Skeletal muscle cell (primary cell): ENCODE measurements at places on chromosomes 12 and 14.

- DNase-seq: no peak
Measured at GRCh38 chr14:23399591-23399990, 8.5 kb downstream of the MYH6 start.

DNA sequence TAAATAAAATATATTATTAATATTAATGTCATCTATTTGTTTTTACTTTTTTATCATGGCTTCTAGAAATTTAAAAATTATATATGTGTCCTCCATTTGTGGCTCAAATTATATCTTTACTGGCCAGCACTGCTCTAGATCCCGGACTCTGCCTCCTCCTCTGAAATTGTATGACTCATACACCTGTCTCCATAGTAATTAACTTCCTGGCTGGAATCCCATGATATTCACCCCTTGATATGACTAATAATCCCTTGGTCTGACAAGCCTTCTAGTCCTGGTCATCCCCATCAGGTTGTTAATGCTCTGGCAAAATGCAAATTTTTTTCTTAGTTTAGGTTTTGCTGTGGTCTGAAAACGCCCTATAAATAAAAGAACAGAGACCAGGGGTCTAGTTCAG lies 116.2 kb downstream of the BMP4 start:
- DNase-seq: no peak

DNA sequence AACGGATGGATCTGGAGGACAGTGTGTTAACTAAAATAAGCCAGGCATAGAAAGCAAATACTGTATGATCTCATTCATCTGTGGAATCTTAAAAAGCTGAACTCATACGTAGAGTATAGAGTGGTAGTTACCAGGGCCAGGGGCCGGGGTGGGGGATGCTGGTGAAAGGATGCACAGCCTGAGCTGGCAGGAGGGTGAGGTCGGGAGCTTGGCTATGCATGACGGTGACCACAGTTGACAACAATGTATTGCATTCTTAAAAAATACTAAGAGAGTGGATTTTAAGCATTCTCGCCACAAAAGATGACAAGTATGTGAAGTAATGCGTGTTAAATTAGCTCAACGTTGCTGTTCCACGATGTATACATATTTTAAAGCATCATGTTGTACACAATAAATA lies 351.3 kb downstream of the TMEM121 start:
- DNase-seq: no peak

DNA sequence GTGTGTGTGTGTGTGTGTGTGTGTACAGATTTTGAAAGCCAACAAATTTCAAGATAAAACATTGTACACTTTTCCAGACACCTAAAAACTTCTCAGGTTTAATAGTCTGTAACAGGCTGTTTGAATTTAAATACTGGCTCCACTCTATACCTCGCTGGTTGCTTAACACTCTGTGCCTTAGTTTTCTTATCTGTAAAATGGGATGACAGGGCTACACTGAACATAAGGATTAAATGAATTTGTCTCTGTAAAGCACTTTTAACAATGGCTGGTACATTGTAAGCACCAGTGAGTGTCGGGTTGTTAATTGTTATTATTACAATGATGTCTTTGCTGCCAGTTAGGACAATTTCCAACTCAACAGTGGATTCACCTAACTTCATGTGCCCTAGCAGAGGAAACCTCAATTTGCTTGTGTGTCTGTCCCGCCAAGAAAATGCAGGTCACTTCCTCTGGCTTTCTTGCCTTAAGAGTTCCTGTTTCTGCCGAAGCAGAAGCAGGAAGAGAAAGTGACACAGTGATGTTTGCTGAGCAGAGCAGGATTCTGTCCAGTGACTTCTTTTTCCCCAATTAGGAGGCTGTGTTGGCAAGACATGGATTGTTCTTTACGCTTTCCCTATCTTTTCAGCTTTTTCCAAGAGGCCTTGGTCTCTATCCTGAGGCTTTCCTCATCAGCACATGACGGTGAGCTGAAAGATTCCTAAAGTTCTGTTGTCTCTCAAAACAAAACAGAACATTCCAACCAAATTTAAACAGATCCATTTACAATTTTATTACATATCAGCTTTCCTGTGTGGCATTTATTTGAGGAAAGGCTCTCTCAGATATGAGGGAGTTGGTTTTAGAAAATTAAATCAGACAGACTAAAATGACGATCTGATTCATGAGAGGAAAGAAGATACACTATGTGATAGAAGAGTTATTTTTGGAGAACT lies 154.1 kb upstream of the ATP2B1 start:
- no peak for DNase-seq

- DNase-seq: no peak
Measured at GRCh38 chr12:48936379-48936979, 11.2 kb upstream of the FKBP11 start.

GRCh38 chr12:121351820-121352681 lies at the start of gene ANAPC5:
Gene ANAPC5 (minus strand): TSS chr12:121352411. CDS start chr12:121352340, 71 bp downstream.
- DNase-seq: peak; percentile 97

DNA sequence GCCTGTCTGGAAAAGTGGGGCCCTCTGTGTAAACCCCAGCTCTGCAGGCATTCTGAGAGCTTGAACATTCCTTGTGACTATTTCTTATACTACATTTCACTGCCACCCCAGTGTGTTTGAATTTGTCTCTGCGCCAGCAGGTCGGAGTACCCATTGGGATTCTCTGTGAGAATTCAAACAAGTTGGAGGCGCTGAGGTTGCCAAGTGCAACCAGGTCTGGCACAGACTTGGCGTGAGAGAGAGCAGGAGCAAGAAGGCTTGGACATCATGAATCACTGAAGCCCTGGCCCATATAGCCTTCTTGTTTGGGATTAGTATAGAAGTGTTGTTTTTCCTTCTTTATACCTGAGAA lies 33.0 kb upstream of the ATP2A2 start:
- DNase-seq: no peak

GRCh38 chr12:16523284-16523950 lies 82.5 kb downstream of the LMO3 start:
- DNase-seq: no peak

- DNase-seq: no peak
Measured at GRCh38 chr12:116188581-116188980, 88.9 kb downstream of the MED13L start.

- DNase-seq: no peak
Measured at GRCh38 chr14:36254020-36254624, 66.3 kb downstream of the MBIP start.

GRCh38 chr12:82055391-82055790 lies 296.2 kb upstream of the PPFIA2 start:
- no peak for DNase-seq

- DNase-seq: no peak
Measured at GRCh38 chr12:53090105-53090504, 7.4 kb upstream of the IGFBP6 start.

- no peak for DNase-seq
Measured at GRCh38 chr14:99602788-99603415, 1.1 kb downstream of the CCDC85C start.

DNA sequence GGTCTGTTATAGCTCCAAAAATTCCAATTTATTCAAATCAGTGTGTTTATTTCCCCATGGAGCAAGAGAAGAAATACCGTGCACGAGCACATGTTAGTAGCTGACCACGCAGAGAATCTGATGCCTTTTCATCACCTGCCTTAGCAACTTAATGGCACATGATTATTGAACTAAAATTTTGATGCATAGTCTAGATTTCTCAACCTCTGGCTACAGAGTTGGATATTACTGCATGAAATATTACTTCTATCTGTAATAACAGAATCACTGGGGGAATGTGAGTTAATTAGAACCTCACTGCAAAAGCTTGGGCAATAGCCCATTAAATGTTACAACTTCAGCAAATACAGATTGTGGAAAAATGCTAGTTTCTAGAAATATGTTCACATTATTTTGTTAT lies 335.8 kb downstream of the FLRT2 start:
- DNase-seq: no peak

DNA sequence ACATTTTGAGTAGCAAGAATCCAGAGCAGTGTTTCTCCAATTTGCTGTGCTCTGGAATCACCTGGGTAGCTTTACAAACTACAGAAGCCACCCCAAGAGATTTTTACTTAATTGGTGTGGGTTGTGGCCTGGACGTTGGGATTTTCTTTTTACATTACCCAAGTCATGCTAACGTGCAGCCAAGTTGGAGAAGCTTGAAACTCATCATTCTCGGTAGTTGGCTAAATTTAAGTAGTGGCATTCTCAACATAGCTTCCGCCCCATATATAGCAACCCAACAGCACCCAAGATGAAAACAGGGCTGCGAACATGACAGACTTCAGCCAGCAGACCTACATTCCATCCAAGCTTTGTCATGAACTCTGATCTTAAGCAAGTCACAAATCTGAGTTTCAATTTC lies 25.0 kb downstream of the DAD1 start:
- DNase-seq: no peak

- peak; percentile 75 for DNase-seq
Measured at GRCh38 chr14:68951035-68951797, 27.9 kb downstream of the ACTN1 start.

GRCh38 chr12:93541578-93542225 lies 30.8 kb upstream of the SOCS2 start:
- no peak for DNase-seq

GRCh38 chr12:122080149-122081082 lies 1.9 kb downstream of the MLXIP start:
- DNase-seq: peak; percentile 75

GRCh38 chr12:94427501-94428381 lies 31.9 kb downstream of the CEP83 start:
- peak; percentile 66 for DNase-seq

DNA sequence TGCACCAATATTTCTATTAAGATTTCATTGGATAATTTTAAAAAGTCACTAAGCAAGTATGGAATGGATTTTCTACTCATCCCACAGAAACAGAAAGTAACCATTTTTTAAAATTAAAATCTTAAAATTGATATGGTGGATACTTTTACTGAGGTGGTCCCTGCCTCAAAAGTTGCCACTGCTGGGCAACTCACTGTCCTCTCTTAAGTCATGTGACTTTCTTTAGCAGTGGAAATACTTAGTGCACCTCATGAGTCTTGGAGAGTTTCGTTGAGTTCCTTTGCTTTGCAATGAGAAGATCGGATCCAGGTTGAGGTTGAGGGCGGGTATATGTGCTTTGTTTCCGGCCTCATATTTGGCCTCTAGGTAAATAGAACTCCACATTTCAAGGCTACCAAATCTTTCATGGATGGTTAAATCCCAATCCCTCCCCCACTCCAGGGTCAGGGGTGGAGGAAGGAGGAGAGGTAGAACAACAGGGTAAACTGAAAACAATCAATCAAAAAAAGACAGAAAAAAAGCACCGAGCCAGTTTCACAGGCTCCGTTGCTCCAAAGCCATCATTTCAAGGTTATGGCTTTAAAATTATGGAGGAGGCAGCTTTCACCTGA lies 39.5 kb upstream of the DUSP6 start:
- no peak for DNase-seq

DNA sequence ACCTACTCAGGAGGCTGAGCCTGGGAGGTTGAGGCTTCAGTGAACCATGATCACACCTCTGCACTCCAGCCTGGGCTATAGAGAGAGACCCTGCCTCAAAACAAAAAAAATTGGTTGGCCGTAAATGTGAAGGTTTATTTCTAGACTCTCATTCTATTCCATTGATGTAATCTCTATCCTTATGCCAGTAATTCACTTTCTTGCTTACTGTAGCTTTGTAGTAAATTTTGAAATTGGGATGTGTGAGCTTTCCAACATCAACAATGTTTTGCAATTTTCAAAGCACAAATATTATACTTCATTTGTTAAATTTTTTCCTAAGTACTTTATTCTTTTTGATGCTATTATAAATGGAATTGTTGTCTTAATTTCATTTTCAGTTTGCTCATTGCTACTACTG lies 24.6 kb downstream of the LIN52 start:
- no peak for DNase-seq

GRCh38 chr12:115155665-115156645 lies 472.0 kb upstream of the TBX3 start:
- peak; percentile 72 for DNase-seq

GRCh38 chr12:96416033-96416799 lies 16.0 kb upstream of the CDK17 start:
- peak; percentile 98 for DNase-seq

DNA sequence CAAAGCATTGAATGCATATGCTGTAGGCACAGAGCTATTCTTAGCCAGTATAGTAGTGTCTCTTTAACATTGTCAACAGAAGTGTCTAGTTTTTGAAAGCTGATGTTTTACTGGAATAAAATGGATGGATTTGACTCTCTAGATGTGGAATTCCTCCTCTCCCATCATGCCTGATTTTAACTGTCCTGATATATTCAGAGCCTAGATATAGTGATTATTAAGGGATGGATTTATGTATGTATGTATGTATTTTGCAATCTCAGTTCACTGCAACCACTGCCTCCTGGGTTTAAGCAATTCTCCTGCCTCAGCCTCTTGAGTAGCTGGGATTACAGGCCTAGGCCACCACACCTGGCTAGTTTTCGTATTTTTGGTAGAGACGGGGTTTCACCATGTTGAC lies 144.8 kb upstream of the NAV3 start:
- no peak for DNase-seq

DNA sequence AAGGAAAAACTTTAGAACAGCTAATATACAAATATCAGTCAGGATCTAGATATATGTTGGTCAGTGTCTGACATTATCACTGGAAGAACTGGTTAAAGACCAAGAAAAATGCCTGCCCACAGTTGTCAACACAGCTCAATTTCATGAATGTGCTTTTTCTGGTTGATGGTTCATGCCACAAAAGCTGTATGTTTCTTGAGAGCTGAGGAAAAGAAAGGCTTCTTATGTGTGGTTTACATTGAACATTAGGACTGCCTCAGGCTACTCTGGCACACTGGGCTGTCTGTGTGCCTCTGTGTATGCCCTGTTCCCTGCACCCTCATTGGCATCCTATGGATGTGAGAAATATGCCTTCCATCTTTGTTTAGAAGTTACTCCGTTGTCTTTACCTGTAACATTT lies 218.8 kb upstream of the RGS6 start:
- DNase-seq: no peak

DNA sequence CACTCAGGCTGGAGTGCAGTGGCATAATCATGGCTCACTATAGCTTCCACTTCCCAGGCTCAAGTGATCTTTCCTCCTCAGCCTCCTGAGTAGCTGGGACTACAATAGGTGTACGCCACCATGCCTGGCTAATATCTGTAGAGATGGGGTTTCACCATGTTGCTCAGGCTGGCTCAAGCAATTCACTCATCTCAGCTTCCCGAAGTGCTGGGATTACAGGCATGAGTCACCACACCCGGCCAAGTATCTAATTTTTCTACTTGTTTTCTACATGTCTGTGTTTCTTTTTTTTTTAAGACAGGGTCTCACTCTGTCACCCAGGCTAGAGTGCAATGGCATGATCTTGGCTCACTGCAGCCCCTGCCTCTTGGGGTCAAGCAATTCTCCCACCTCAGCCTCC lies 119.7 kb upstream of the MED13L start:
- DNase-seq: no peak

GRCh38 chr12:121697093-121697698 lies 15.4 kb upstream of the TMEM120B start:
- DNase-seq: no peak
